GM12878 (cell line): ENCODE measurements at places on chromosomes 12 and 14. TPM values are rescaled to one million over a fixed set of nuclear protein-coding genes. Genes with fewer than 3 reads are reported as not detected.

KIF21A gene
- 31.1 and 31.5 TPM in 2 replicates for total RNA-seq

KERA gene
- not detected in 2 replicates for total RNA-seq

LTA4H gene
- 44.7 and 45.9 TPM in 2 replicates for total RNA-seq

DNA sequence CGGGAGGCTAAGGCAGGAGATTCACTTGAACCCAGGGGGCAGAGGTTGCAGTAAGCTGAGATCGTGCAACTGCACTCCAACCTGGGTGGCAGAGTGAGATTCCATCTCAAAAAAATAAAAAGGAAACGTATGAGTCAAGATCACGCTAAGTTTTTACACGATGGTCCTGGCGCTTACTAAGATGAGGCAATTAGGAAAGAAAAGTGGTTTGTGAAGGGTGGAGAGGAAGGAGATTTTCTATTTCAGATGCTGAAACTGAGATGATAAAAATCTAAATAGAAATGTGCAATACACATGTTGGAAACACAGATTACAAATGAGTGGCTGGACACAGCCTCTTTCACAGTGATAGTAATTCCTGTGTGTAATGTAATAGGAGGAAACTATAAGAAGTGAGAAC lies 63.2 kb downstream of the KDM5A start:
- DNase-seq = no peak

DNA sequence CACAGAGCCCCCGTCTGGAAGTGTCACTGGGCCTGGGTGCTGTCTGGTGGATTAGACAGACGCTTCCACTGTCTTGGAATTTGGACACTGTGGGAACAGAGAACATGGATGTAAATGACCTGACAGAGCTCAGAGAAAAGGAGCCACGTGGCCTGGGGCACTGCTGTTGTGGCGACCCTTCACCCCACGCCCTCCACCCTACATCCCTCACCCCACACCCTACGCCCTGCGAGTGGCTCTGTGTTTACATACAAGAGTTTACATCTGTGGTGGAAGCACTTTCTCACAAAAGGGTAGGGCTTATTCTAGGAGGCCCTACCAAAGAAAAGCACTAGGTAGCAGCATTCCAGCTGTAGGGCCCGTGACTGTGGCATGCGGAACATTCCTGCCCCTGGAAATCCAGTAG lies 47.7 kb downstream of the B4GALNT3 start:
- no peak for DNase-seq

- DNase-seq = no peak
These were observed 43.9 kb upstream of the CHPT1 start for GRCh38 chr12:101653503-101653902.

DNA sequence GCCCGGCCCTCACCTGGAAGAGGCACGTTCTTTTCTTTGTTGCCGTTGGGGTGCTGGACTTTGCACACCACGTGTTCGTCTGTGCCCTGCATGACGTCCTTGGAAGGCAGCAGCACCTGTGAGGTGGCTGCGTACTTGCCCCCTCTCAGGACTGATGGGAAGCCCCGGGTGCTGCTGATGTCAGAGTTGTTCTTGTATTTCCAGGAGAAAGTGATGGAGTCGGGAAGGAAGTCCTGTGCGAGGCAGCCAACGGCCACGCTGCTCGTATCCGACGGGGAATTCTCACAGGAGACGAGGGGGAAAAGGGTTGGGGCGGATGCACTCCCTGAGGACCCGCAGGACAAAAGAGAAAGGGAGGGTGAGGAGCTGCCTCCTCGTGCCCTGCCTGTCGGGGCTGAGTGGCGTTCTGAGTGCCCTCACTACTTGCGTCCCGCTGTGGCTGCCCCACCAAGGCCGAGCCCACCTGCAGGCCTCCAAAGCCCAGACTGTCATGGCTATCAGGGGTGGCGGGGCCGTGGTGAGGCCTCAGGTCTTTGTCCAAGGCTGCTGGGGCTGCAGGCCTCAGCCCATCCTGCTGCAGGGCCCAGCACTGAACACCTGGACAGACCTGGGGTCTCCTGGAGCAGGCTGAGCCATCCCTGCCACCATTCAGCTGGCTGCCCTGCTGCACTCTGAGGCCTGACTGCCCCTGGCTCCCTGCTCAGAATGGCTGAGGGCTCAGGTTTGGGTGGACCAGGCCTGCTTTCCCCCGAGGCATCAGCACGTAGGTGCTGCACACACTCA lies 329.7 kb downstream of the TMEM121 start:
- no peak for DNase-seq

- no peak for DNase-seq
These were observed 12.1 kb downstream of the C14orf132 start for GRCh38 chr14:96051231-96051630.

GRCh38 chr12:102069707-102070106 lies 7.9 kb upstream of the WASHC3 start:
- DNase-seq = no peak

DNA sequence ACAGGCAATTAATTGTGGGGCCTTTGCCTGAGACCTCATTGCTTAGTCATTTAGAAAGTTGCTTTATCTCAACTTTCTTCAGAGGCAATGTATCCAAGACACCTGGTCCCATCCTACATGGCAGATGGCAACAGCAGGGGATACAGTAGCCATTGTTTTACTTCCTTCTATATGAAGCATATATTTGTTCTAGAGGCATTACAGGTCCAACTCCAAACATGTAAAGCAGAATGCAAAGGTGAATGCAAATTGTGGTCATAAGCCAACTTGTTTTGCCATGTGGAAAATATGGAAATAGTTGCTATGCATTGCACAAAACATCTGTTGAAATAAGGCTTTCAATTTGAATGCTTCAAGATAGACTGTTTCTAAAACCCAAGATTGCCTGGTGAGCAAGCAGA lies 109.8 kb upstream of the BCAT1 start:
- DNase-seq = peak; percentile 58

DNA sequence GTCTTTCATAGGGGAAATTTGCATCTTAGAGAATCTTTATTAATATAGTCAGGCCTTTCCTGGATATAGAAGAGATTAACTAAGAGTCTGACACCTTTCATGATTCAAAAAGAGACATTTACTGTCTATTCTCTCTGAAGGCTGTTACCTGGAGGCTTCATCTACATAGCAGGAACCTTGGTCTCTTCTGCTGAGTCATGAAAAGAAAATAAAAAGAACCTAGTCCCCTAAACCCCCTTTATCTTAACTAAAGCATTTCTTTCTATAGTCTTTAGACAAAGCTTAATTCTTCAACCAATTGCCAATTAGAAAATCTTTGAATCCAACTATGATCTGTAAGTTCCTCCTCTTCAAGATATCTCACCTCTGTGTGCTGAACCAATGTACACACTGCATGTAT lies 33.1 kb downstream of the RPS29 start:
- no peak for DNase-seq

DNA sequence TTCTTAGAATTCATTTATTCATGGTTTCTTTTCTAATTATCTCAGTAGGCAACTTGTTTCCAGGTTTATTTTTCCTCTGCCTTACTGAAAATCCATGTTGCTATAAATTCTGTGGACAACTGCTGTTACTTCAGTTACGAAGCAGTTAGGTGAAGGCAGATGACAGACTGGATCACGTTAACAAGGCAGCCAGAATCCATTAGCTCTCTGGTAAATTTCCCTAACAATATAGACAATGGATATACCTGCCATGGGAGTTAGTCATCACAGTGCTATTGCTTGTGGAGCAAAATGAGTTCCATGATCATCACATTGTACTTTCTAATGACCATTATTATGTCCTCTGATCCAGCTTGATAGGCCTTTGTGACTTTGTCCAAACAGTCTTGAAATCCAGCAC lies 291.5 kb downstream of the NELL2 start:
- no peak for DNase-seq

- DNase-seq = no peak
These were observed 77.4 kb upstream of the GTF2A1 start for GRCh38 chr14:81298122-81298521.

GRCh38 chr14:53027562-53027961 lies 76.7 kb upstream of the FERMT2 start:
- no peak for DNase-seq

GRCh38 chr12:131986910-131987309 lies 37.2 kb downstream of the EP400 start:
- no peak for DNase-seq

DNA sequence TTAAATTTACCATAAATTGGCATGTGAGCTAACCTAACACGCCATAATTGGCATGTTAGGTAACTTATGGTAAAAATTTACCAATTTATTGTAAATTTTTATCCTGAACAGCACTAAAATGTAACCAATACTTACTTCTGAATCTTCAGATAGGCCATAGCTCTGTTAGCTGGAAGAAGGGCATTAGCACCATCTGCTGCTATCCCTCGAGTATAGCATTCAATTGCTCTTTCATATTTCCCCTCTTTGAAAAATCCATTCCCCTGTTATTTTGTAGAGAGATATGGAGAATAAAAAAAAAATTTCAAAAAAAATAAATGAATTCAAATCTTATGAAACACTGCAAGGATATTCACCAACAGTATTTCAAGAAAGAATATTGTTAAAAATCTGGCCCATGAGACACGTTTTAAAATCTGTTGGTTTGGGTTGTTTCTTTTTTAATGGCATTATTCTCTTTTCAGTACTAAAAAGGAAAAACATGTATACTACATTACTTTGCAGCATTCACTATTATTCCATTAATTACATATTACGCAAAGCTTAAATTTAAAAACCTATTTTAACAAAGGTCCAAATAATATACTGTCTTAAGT lies 19.1 kb downstream of the RPAP3 start:
- DNase-seq = no peak

GRCh38 chr12:47308672-47309071 lies 228.9 kb upstream of the AMIGO2 start:
- DNase-seq = no peak

DNA sequence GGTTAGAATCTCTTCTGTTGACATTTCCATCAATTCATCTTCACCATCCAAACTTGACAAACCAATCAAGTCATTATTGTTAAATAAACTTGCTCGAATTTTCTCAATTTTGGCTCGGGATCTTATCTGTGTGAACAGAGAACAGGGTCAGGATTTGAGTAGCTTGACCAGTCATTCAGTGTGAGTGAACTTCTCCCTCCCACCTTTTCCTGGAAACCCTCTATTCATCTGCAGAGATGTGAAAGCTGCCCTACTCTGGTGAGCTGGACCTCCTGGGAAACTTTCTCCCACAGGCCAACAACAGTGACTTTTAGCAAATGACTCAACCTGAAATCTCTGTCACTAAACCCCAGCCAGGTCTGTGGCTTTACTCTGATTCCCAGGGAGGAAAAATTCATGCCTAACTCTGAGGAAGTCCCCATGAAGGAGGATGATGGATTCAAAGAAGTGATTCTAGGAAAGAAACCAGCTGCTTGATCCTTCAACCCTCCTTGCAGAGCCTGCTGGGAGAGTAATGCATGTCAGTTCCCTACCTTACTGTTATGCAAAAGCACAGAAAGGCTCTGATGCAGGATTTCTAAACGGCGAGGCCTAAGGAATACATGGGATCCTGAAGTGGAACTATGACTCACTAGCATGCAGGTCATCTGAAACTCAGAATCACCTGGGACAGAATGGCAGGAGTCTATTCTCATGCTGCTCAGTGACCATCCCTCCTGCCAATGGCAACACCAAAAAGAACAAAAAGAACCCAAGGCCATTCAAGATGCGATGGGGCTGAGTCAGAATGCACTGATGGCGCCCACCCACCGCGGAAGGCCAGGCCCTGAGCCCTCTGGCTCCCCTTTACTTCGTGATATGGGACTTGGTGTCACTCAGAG lies 58.0 kb downstream of the TRAFD1 start:
- peak; percentile 68 for DNase-seq

DNA sequence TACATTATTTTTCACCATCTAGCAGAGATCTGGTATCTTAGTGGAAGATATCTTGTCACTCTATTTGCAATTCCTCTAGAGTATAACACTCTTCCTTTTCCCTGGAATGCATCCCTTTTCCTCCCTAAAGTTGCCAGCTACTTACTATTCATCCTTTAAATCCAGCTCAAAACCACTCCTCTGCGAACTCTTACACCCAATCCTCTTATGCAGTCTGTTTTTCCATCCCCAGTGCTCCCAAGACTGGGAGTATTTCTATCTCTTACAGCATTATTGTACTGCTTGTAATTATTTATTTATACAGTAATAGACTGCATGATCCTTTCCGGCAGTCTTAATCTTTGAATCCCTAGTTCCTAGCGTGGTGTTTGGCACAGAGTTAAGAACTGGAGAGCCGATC lies 2.9 kb upstream of the SRGAP1 start:
- DNase-seq = no peak

DNA sequence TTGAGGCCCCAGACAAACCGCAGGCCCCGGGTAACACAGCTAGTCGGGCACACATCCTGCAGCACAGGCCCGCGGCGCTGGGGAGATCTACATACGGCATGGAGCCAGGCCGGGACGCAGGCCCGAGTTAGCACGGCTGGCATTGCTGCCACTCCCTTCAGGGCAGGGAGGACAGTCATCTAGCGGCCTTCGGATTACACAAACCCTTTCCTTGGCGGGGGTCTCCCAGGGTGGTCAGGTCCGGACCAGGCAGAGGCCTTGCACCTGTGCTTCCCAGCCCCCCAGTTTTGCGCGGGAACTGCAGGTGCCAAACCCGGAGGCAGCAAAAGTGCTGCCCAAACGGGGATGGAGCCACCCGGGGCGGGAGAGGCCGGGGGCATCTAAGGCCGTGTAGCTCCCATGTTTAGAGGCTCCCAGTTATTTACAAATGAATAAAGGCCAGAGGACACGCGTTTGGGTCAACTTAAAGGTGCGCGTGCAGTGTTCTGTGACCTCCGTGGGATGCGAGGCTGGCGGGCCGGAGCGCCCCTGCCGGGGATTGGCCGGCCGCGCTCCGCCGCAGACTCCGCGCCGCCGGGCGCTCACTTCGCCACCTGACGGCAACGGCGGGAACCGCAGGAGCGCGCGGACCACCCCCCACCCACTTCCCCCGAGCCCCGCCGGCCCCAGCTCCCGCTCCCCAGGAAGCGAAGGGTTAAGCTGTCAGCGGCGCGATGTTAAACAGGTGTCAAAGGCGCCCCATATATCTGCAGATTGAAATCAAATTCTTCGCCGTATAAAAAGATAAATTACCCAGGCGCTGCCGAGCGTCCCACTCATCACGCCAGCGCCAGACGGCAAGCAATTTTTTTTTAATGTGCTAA lies 18.1 kb downstream of the VSX2 start:
- DNase-seq = no peak

DNA sequence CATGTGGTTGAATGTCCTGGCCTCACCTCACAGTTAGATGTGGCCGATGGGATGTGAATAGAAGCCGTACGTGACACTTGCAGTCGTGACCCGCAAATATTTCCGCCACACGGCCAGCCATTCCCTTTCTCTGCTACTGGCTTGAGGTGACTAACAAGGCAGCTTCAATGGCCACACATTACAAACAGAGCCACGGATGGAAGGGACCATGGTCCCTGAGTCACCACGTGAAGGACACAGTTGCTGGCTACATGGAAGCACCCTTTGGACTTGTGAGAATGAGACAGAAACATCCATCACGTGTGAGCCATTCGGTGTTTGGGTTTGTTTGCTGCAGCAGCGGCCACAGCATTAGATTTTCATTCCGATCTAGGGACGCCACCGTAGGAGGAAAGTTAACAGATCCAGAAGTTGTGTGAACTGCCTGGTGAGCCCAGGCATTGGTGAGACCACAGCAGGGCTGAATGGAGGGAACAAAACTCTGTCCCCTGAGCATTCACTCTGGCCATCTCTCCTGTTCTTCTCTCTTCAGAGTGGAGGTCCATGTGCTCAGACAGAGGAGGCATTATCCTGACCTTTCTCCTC lies 33.5 kb upstream of the ADGRD1 start:
- DNase-seq = no peak

GRCh38 chr12:45658020-45658419 lies 71.5 kb upstream of the ARID2 start:
- no peak for DNase-seq

GRCh38 chr12:2776129-2776806 lies 18.5 kb upstream of the FKBP4 start:
- no peak for DNase-seq
